Caki2 (cell line): ENCODE measurements at places on chromosomes 12 and 14. TPM values are rescaled to one million over a fixed set of nuclear protein-coding genes. Genes with fewer than 3 reads are reported as not detected.

The LALBA gene
- total RNA-seq = not detected in 2 replicates

The TMCC3 gene
- 0.10 and 0.38 TPM in 2 replicates for total RNA-seq

The KLHL33 gene
- total RNA-seq = not detected in 2 replicates

The IQSEC3 gene
- total RNA-seq = not detected in 2 replicates
